ENCODE measurements at places on chromosomes 7 and 10. TPM values are rescaled to one million over a fixed set of nuclear protein-coding genes. Genes with fewer than 3 reads are reported as not detected.

The TMEM236 gene
- 0.03 TPM for total RNA-seq

GRCh38 chr7:18177129-18177814, 149.6 kb upstream of the PRPS1L1 start:
- DNase-seq, result no peak

- DNase-seq, result no peak
Observed at GRCh38 chr7:151740081-151740851, 136.6 kb downstream of the PRKAG2 start.

- DNase-seq, result peak; percentile 80
Observed at GRCh38 chr10:11724938-11725776, 17.0 kb upstream of the ECHDC3 start.

DNA sequence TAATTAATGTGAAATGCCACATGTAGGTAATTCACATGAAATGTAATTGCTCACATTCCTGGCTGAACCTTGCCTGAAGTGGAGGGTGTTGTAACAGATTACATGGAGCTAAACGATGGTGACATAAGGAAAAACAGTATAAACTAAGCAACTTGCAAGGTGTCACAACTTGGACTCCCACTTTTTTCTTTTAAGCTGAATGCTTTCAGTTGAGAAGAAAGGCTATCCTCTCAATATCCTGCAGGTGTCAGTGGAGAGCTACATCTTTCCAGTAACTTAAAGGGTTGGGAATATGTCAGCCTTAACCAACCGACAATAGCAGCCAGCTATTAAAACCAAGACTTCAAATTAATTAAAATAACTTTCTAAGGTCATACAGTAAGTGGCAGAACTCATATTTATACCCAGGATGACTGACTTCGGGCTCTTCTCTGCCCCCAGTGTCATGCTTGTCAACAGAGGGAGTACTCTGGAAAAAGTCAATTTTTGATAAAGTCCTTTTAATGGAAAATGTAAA, 33.7 kb downstream of the NRBF2 start:
- DNase-seq, result peak; percentile 11
